NCI-H146 (cell line): ENCODE measurements at places on chromosomes 5 and 9.

DNA sequence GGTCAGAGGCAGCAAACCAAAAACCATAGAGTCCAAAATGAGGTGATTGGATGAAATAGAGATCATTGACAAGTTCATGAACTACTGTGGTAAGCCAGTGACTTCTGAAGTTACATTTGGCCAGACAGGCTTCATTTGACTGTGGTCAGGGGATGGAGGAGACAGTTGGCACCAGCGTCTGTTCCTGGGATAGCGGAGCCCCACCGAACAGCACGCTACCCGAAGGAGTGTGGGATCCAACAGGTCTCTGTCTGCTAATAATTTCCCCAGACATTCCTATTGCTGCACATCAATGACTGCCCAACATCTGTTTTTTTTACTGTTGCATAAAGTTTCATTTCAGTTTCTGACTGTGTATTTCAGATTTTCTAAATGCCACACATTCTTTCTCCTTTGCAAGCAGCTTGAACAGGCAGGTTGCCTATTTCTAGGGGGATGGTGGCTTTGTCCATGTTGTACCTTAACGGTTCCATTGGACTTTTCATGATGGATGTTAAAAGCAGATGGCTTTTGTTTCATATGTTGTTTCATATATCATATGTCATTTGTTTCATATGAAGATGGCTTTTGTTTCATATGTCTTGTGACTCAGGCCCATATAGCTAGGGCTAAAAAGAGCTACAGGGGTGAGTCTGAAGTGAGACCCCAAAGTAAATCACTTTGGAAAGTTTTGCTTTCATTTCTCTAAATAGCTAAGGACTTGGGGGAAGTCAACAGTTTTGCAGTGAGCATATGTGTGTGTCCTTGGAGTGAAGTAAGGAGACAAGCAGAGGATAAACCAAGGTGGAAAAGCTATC is 180.8 kb downstream of the GOLPH3 start:
- DNase-seq: no peak

DNA sequence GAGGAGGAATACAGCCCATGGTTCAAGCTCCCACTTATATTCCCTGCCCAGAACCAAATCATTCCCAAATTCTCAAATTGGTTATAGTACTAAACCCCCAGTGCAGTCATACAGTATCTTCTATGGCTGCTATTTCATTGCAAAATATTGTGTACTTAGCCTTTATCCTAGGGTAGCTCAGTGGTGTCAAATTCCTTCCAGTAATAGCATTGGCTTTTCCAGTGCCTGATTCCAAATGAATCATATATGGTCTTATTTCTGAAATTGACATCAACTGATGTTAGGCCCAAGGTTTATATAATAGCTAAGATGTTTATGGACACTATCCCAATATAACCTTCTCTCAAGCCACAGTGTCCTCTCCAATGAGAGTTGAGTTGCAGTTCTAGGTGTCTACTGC is 256.7 kb downstream of the NDUFS4 start:
- DNase-seq: no peak

DNA sequence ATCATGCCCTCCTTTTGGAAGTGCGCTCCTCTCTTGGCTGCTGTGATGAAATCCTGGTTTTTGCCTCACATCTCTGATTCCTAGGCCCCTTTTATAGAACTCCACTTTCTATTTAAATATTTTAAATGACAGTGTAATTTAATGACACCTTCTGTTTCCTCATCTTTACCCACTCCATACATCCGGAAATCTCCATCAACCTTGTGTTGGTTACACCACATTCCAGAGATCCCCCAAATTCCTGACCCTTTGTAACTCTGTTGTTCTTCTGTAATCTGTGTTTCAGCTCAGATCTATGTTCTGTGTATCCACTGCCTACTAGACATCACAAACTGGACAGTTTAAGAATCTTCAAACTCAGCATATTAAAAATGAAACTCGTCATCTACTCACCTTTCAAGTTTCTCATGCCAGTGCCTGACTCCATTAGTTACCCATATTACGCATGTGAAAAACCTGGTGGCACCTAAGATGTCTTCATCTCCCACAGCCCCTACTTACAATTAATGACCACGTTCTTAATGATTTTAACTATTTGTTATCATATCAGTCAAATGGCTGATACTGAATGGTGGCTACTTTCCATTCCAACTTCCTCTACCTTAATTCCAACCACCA is 25.1 kb downstream of the PARP8 start:
- DNase-seq: no peak

- no peak for DNase-seq
Observed at GRCh38 chr5:162325143-162325727, 257.7 kb downstream of the GABRG2 start.

DNA sequence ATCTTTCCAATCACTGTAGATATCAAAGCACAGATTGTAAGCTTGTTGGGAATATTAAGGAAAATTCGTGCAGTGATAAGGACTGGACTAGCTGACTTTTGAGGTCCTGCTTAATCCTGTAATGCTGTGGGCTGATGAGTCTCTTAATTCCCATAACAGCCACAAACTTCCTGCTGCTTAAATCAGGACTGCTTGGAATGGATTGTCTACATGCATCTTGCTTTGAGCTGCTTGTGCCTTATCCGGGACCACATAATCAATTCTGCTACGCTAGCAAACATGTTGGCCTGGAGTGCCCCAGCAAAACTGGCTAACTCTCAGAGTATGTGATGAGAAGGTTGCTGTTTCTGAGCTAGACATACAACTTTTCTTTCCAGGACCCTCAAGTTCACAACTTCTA is 79.6 kb downstream of the SNCAIP start:
- no peak for DNase-seq

- no peak for DNase-seq
Observed at GRCh38 chr5:131416729-131417128, 152.9 kb downstream of the CDC42SE2 start.

DNA sequence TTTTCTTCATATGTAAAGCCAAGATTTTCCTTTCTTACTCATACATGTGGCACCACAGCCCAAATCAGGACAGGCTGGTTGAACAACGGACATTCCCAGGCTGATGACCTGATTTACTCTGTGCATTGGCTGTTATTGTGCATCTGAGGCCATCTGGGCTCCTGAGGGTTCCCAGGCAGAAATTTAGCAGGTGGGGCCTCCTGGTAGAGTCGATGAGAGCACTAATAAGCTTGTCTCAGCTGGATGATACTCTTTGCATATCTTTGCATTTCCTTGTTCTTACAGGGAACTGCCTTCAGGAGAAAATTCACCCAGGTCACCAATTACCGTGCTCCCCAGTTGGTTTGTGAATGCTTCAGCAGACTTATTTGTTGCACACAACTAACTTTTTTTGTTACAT is 605.1 kb downstream of the ELAVL2 start:
- DNase-seq: no peak

GRCh38 chr5:120139039-120139438 is 325.1 kb upstream of the PRR16 start:
- no peak for DNase-seq

DNA sequence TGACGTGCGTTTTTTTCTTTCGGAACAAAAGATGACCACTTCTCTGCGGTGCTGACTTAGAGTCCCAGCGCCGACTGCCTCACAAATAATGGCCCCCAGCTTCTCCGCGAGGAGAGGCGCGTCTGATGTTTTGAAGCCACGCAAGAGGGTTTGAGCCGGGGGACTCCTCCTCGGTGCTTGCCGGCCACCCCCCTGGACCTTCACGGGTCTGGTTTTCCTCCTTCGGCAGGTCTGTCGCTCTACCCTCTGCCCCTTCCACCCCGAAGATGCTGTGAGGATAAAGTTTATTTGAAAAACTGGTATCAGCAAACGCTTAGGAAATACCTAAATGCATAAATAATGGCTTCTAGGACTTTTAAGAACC is 584 bp downstream of the USP20 start:
- DNase-seq: peak; percentile 44

GRCh38 chr9:128034821-128035652 is 32.1 kb downstream of the NAIF1 start:
- DNase-seq: peak; percentile 77

DNA sequence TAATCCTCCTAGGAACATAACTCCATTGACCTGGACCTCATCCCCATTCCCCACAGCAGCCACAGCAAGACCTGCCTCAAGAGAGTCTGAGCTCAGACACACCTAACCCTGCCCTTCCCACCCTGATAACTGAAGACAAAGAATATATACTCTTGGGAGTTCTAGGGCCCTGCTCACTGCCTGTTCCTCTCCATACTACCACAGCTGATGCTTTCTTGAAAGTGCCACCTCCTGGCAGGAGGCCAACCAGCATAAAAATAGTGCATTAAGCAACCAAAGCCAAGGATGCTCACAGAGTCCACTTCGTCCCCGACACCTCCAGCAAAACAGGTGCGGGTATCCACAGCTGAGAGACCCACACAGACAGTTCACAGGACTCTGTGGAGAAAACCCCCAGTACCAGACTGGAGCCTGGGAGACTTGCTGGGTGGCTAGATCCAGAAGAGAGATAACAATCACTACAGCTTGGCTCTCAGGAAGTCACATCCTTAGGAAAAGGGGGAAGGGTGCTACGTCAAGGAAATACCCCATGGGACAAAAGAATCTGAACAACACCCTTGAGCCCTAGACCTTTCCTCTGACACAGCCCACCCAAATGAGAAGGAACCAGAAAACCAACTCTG is 23.5 kb downstream of the FAM114A2 start:
- DNase-seq: no peak

DNA sequence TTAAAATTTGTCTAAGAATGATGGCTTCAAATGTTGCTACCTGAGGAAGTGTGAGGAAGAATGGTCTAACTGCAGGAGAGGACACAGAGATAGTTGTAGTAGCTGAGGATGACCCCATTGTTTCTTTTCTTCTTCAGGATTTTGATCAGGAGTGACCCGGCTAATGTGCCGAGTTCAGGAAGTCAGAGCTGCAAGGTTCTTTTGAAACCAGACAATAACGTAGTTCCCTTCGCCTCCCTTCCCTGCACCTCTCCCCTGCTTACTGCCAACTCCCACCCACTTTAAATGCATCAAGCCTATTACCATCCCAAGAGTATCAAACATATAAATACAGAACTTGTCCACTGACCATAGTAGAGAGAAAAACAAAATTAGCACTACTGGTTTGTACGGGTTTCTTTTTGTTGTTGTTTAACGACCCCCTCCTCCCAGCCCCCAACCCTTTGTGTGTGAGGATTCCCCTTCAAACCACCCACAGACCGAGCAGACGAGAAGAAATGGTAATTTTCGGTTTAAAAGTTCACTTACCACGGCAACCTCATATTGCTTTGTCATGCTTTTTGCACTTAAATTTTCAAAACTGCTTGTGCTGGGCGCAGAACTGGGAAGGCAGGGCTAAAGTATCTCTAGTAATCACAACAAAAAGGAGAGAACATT is 23.5 kb upstream of the ELAVL2 start:
- no peak for DNase-seq

GRCh38 chr9:76500061-76500460 is 41.1 kb downstream of the GCNT1 start:
- DNase-seq: no peak

DNA sequence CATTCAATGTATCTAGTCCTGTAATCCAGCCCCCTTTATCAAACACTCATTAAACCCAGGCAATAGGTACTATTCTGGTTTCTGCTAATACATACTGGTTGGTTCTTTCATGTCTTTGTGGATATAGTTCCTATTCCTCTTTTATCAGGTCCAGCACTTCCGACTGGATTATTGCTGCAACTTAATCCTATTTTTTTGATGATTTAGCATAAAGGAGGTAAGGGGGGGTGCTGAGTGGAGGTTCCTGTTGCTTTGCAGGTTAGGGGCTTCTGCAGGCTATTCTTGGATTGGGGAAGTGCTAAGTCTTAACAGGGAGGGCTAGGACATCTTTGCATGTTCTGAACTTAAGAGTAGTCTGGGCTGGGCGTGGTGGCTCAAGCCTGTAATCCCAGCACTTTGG is 377.7 kb downstream of the FGF10 start:
- no peak for DNase-seq

DNA sequence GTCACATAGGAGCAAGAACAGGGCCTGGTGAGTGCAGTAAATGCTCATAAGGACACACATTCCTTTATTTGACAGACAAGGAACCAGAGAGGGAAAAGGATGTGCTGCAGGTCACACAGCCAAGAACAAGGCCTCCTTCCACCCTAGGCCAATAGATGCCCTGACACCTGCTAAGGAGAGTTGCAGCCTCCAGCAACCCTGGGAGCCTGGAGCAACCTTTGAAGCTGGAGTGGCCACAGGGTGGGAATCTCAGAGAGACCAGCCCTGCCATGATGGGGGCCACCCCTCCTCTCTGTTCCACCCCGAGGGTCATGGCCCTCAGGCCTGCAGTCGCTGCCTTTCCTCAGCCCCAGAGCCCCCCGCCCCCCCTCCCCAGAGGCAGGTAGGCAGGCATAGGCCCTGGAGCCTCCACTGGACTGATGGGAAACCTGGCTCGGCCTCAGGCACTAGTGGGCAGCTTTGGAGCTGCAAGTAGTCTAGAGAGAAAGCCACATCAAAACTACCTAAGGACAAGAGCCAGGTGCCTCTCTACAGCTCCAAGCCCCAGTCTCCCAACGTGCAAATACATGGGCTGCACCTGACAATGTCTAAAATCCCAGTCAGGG is 116.1 kb upstream of the SPOCK1 start:
- no peak for DNase-seq

DNA sequence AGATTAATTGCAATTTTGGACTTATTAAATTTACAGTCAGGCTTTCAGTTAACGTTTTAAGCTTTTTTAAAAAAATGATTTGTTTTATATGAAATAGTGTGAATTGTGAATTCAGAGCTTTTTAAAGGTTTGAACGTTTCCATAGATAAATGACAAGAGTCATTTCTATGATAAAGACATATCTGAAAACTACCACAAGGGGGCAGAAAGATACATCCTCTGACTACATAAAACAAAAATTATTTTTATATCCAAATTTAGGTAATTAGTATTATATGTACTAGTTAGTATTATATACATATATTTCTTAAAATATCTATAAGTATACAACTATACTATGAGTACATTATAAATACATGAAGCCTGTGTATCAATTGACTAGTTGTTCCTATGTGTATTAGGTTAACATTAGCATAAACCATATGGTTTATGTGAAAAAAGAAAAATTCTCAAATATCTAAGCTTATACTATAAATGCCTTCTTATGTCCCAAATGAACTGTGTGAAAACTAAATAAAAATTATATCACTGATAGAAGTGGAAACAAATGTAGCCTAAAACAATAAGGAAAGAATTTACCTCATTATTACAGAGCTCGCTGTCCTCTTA is 155.2 kb downstream of the MEF2C start:
- peak; percentile 17 for DNase-seq

GRCh38 chr5:78287833-78288232 is 6.7 kb downstream of the AP3B1 start:
- no peak for DNase-seq

- peak; percentile 69 for DNase-seq
Observed at GRCh38 chr9:38066914-38067858, 1.8 kb downstream of the SHB start.
